ENCODE measurements at places on chromosomes 11 and 22. TPM values are rescaled to one million over a fixed set of nuclear protein-coding genes. Genes with fewer than 3 reads are reported as not detected.

DNA sequence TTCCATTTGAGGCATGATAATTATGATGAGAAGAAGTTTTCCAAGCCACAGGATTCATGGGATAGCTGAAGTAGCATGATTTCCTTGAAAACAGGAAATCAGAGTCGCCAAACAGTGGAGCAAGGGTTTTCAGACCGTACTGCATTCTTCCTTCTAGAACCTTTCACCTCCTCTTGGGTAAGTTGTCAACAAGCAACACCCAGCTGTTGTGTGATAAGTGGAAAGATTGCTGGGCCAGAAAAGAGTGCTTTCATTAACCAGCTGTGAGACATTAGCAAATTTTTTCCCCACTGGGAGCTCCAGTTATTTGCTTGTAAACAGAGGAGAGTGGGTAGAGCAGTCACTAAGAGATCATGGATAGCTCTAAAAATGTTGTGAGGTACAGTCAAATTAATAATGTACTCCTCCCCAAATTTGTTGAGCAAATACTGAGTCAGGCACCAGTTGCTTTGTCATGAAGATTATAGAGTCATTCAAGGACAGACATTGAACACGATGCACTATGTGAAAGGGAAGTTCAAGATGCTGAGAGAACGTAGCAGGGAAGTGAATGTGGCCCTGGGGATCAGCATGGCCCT lies 11.7 kb upstream of the MPEG1 start:
- no peak overlapping the region for H3K4me3 ChIP-seq
- no peaks in the 10 kb centered on the region for H3K36me3 ChIP-seq
- no peaks in the 10 kb centered on the region for H3K4me1 ChIP-seq

DNA sequence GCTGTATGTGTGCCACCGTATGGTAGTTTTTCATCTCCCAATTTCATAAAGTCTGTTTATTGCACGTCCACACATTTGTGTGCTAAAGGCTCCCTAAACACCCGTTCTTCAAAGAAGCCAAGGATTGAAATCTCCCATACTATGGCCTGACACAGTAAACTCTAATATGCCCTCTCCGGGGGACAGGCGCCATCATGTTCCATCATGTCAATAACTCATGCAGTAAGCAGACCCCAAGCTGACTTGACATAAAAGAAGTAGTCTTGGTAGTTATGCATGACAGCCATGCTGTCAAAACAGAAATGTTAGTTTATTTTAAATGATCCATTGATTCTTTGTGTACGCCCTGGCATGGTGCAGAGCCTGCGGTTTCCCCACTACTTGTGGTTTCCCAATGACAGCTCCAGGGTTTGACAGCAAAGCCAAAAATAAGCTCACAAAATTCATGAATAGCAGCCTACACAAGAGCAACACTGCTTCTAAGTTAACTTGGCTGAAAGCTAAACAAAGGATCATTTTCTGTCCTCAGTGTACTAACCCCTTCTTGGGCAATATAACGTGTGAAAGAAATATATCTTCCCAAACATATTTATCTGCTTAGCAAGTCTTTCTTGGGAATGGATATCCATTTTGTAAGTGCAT lies 56.5 kb upstream of the CABP7 start:
- H3K27me3 ChIP-seq, result no peaks in the 10 kb centered on the region
- DNase-seq, result no peak
- H3K27ac ChIP-seq, result no peak overlapping the region
- no peaks in the 10 kb centered on the region for H3K4me1 ChIP-seq
- no peak overlapping the region for H3K4me3 ChIP-seq

GRCh38 chr11:13210424-13210823 lies 67.2 kb upstream of the BMAL1 start:
- H3K36me3 ChIP-seq, result no peaks in the 10 kb centered on the region
- H3K27ac ChIP-seq, result no peak overlapping the region
- H3K27me3 ChIP-seq, result no peaks in the 10 kb centered on the region
- H3K4me1 ChIP-seq, result no peaks in the 10 kb centered on the region
- H3K4me3 ChIP-seq, result no peak overlapping the region

GRCh38 chr22:46977656-46978343 lies 215.3 kb downstream of the TBC1D22A start:
- H3K27ac ChIP-seq, result no peak overlapping the region
- H3K4me1 ChIP-seq, result no peaks in the 10 kb centered on the region
- H3K27me3 ChIP-seq, result no peaks in the 10 kb centered on the region
- DNase-seq, result no peak
- H3K4me3 ChIP-seq, result no peak overlapping the region

Gene APOA4
- not detected for polyA plus RNA-seq

Gene SF3B2
- 128 TPM for polyA plus RNA-seq

Gene ANKRD13D
- 50.2 TPM for polyA plus RNA-seq

Gene PATE2
- 0.07 TPM for polyA plus RNA-seq

Gene RASD2
- 0.13 TPM for polyA plus RNA-seq

Gene HEPHL1
- polyA plus RNA-seq, result not detected

Gene BARX2
- not detected for polyA plus RNA-seq

Gene SPON1
- not detected for polyA plus RNA-seq
